ENCODE measurements at places on chromosomes 12 and 14. TPM values are rescaled to one million over a fixed set of nuclear protein-coding genes. Genes with fewer than 3 reads are reported as not detected.

GRCh38 chr12:6873094-6874014 is at the start of gene SPSB2:
Gene SPSB2 (minus strand): TSS chr12:6873303. CDS start chr12:6872901, 402 bp downstream.
- peaks cover 6% of the 10 kb centered on the region for H3K36me3 ChIP-seq
- no peak for DNase-seq
- H3K27me3 ChIP-seq, result no peaks in the 10 kb centered on the region

DNA sequence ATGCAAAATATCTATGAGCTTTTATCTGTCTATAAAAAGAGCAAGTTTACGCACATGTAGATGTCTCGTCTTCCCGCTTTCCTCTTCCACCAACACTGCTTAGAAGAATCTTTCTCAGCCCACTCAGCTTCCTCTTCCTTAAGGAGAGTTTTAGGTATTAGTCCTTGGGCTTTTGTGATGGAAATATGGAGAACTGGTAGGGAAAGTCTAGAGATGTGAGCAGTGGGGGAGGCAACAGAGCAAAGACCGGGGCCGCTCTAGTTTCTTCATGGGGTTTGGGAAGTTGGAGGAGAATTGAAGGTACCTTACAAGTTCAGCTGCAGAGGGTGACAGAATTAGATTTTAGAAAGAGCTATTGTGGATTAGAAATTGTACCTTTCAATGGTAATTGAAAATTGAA is 56.3 kb upstream of the CPNE8 start:
- DNase-seq, result no peak
- no peaks in the 10 kb centered on the region for H3K36me3 ChIP-seq
- no peaks in the 10 kb centered on the region for H3K4me1 ChIP-seq

The PELI2 gene
- 0.28 TPM for total RNA-seq

DNA sequence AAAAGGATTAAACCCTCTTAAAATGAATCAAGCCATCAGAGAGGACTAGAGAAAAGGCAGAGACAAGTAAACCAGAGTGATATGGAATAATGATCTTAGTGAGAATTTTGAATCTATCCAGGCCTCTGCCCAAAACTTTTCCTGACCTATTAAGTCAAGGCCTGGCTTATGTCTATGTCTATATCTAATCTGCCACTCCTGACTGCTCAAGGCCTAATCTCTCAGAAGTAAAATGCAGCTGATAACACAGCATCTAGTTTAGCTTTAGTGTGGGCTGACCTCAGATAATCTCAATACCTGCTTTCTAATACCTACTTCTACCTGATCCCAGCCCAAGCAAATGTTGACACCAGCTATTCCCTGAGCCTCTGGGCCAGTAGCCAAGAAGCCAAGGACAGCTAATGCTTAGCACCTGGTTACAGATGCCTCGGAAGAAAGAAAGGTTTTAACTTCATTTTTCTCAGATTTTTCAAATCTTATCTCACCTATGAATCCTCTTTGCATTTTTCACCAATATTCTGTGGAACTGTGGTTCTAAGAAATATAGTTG is 1472.5 kb upstream of the SEL1L start:
- H3K27ac ChIP-seq, result no peak overlapping the region
- no peaks in the 10 kb centered on the region for H3K27me3 ChIP-seq
- no peaks in the 10 kb centered on the region for H3K4me1 ChIP-seq
- no peak for DNase-seq
- H3K36me3 ChIP-seq, result no peaks in the 10 kb centered on the region

The IL31 gene
- not detected for total RNA-seq

The ULK1 gene
- 72.1 TPM for total RNA-seq

The MANSC4 gene
- total RNA-seq, result not detected

DNA sequence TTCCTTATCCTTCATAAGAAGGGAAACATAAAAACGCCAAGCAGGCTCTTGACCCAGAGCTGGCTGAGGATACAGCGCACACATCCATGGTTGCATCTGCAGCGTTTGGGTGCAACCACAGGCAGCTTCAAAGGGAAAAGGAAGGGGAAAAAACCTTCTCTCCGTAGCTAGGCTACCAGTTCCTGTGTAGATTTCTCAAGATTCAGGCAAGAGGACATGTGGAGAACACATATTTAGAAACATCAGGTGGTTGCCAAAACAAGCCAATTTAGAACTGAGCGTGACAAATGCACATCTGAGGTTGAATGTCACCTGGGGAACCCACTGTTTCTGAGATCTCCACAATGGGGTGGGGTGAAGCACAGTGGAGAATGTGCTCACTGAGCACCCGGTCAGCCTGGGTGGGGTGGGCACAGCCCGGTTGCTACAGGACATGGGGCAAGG is 78.3 kb upstream of the BDKRB2 start:
- no peak for DNase-seq
- no peaks in the 10 kb centered on the region for H3K36me3 ChIP-seq
- no peak overlapping the region for H3K4me3 ChIP-seq
- H3K27me3 ChIP-seq, result no peaks in the 10 kb centered on the region

GRCh38 chr12:116015525-116015924 is 262.0 kb downstream of the MED13L start:
- no peaks in the 10 kb centered on the region for H3K27me3 ChIP-seq
- H3K27ac ChIP-seq, result peak overlapping the region; percentile 63
- no peak for DNase-seq
- peaks cover 40% of the 10 kb centered on the region for H3K36me3 ChIP-seq
- H3K4me3 ChIP-seq, result no peak overlapping the region
- H3K4me1 ChIP-seq, result peaks cover 11% of the 10 kb centered on the region

DNA sequence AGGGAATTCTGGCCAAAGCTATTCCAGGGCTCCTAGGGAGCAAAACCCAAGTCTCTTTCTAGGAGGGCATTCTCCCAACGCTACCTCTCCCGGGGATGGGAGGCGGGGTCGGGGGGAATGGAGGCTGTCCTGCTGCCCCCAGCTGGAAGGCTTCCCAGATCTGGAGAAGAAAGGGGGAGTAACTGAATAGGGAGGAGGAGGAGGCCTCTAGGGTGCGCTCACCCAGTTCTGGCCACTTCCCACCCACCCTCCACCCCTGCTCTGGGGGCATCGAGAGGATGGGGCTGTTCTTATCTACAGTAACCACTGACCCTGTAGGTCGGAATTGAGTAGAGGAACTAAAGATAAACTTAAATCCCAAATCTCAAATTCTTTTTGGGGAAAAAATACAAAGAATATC is 579 bp upstream of the RNASE1 start:
- no peak overlapping the region for H3K4me3 ChIP-seq
- no peak for DNase-seq
- H3K27ac ChIP-seq, result no peak overlapping the region
- no peaks in the 10 kb centered on the region for H3K27me3 ChIP-seq

The PRPH gene
- 0.39 TPM for total RNA-seq

DNA sequence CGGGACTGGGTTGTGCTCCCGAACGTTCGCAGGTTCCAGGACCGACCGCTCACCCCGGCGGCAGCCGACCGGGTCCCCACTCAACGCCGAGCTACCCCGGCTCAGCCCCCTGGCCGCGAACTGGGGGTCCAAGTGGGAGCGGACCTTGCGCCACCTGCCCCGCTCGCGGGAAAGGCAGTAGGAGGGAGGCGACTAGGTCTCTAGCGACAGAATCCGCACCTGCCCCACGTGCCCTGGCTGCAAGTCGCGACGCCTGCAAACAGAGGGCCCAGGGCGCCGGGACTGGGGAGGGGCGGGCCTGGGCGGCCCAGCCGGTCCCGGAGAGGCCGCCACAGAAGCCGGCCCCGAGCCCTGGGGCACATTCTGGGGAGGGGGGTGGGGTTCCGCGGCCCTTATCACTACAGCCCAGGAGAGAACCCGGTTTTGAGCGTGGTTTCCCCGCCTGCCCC is 239.2 kb upstream of the CPNE8 start:
- no peaks in the 10 kb centered on the region for H3K36me3 ChIP-seq
- no peak for DNase-seq
- H3K27me3 ChIP-seq, result no peaks in the 10 kb centered on the region
- no peaks in the 10 kb centered on the region for H3K4me1 ChIP-seq
- no peak overlapping the region for H3K27ac ChIP-seq

DNA sequence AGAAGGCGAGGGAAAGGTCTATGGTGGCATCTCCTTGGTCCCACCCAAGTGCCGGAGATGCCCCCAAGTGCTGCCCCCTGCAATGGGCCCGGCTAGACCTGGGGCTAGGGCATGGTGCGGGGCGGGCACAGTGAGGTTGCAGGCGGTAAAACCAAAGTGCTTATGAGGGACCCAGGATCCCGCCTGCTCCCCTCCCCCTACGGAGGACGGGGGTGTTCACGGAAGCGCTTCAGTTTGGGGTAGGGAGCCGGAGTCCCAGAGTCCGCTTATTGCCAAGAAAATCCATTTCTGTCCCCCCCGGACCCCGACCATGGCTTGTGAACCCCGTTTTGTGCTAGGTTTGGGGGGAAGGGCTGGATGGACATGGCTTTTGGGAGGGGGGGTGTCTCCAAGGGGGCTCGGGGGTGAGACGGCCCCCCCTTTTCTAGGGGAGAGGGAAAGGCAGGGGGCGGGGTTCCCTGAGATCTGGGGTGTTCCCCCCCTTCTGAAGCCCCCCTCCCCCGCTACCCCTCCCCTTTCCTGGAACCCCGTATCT is 5.4 kb upstream of the GPR84 start:
- H3K4me3 ChIP-seq, result peak overlapping the region; percentile 42
- no peaks in the 10 kb centered on the region for H3K36me3 ChIP-seq
- no peaks in the 10 kb centered on the region for H3K27me3 ChIP-seq
- no peaks in the 10 kb centered on the region for H3K4me1 ChIP-seq

The WSCD2 gene
- total RNA-seq, result 0.64 TPM

The RFX4 gene
- total RNA-seq, result not detected

DNA sequence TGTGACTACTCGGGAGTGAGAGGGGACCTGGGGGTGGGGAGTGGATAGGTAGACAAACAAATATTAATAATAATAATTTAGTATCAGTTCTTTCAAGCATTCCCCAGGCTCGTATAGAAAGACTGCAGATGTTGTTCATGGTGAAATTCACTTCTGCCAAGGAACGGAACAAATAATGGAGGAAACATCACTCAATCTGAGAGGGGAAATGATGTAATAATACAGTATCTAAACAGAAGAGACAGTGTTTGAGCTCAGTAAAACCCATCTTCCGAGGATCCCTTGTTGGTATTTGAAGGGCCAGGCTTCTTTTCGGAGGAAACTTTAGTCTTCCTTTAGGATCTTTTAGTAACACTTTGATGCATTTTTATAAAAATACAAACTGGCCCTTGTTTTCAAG is 114.2 kb downstream of the KCNK10 start:
- H3K27ac ChIP-seq, result no peak overlapping the region
- H3K27me3 ChIP-seq, result no peaks in the 10 kb centered on the region
- no peaks in the 10 kb centered on the region for H3K36me3 ChIP-seq

DNA sequence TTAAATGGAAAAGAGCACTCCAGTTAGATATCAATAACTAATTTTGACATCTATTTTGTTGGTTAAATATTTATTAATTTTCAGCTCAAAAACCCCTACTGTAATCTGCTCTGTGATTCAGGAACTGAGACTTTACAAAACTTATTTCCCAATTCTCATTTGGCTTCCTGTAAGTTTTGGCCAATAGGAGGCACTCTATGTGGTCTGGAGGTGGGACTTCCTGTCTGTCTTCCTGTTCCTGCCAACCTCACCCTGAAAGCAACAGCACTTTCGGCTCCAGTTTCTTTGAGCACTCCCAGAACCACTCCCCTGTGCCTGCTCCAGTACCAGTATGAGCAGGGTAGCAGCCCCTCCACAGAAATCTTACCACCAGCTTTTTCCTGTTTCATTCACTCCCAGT is 1027.0 kb downstream of the VRK1 start:
- DNase-seq, result no peak
- no peaks in the 10 kb centered on the region for H3K4me1 ChIP-seq
- H3K4me3 ChIP-seq, result no peak overlapping the region
- H3K27ac ChIP-seq, result no peak overlapping the region

The GTF2A1 gene
- total RNA-seq, result 34.4 TPM

GRCh38 chr12:130192642-130193345 is 30.5 kb downstream of the FZD10 start:
- H3K36me3 ChIP-seq, result no peaks in the 10 kb centered on the region
- H3K4me3 ChIP-seq, result no peak overlapping the region
- DNase-seq, result no peak
- H3K4me1 ChIP-seq, result no peaks in the 10 kb centered on the region

GRCh38 chr14:88231603-88232002 is 91.5 kb downstream of the KCNK10 start:
- H3K27me3 ChIP-seq, result no peaks in the 10 kb centered on the region
- no peak for DNase-seq
- H3K36me3 ChIP-seq, result no peaks in the 10 kb centered on the region
- H3K4me1 ChIP-seq, result no peaks in the 10 kb centered on the region
- no peak overlapping the region for H3K4me3 ChIP-seq
